Activated naive CD8-positive, alpha-beta T cell treated with anti-CD3 and anti-CD28 coated beads, Interleukin-2, amount 50 U/mL, for 24 hours (primary cell): ENCODE measurements at places on chromosomes 6 and 20.

- DNase-seq: no peak
Observed at GRCh38 chr6:11277275-11278206, 45.1 kb upstream of the NEDD9 start.

DNA sequence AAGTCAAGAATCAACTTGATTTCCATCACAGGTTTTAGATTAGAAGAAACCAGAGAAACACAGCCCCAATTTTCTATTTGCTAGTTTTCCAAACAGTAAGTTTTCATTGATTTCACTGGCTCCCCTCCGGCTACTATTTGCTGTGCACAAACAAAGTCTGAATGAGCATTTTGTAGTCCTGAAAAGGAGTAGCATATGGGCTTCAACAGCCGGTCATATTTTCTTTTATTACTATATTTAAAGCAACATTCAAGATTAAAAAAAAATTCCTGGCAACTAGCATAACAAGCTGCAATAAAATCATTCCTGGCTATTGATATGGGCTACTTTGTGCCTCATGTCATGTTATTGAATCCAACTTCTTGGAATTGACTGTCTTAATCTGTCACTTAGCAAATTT, 48.3 kb downstream of the CARMIL1 start:
- DNase-seq: no peak

DNA sequence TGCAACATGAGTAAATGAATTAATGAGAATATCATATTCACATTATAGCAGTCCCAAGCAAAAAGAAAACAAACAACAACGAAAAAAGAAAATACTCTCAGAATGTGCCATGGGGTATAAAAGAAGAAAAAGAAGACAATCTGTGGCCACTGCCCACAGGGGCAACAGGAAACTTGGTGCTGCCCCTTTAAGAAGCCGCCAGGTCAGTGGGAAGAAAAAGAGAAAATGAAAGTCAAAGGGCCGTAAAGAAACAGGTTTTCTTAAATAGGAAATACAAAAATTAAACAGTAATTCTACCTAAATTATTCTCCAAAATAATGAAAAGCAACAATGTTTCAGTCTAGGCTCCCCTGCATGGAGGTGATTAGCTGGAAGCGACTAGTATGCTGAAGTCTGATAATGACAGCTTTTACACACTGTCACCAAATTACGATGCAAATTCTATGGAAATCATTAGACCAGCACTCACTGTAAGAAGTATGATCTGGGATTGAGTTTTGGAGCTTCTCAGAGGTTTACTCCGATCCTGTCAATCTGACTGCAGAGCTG, 23.6 kb downstream of the GMDS start:
- DNase-seq: no peak

DNA sequence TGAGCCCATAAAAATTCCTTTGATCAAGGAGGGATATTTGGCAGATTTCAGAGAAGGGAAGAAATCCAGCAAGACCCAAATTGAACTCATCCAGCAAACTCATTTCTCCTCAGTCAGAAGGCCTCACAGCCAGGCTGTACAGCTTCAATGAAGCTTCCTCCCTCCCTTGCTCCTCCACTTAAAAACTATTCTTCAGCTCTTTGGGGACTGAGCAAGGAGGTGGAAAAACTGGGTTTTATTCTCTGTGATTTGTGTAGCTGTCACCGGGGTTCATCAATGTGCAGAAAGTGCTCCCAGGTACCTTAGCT, 158.7 kb upstream of the ZNF184 start:
- no peak for DNase-seq

- no peak for DNase-seq
Observed at GRCh38 chr20:7362601-7363000, 577.7 kb downstream of the HAO1 start.

DNA sequence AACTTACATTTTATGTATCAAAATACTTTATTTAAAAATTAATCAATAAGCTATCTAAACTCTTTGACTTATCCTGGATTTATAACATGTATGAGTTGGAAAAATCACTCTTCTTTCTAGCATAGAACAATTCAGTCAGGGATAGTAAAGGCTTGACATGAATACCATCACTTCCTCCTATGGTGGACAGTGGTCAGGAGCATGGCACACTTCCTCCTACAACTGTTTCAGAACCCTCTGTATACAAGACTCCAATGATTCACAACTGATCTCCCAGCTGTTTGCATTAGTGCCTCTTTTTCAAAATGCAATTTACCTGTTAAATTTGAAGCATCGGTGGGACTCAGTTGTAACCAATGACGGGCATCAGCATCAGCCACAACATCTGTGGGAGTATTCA, 129.7 kb downstream of the RALGAPA2 start:
- no peak for DNase-seq
